Amygdala (tissue), 56 donors: ENCODE measurements at places on chromosomes 7 and 10.

- DNase-seq = no peak
These were observed 193.5 kb upstream of the GPR26 start for GRCh38 chr10:123472606-123473005.

DNA sequence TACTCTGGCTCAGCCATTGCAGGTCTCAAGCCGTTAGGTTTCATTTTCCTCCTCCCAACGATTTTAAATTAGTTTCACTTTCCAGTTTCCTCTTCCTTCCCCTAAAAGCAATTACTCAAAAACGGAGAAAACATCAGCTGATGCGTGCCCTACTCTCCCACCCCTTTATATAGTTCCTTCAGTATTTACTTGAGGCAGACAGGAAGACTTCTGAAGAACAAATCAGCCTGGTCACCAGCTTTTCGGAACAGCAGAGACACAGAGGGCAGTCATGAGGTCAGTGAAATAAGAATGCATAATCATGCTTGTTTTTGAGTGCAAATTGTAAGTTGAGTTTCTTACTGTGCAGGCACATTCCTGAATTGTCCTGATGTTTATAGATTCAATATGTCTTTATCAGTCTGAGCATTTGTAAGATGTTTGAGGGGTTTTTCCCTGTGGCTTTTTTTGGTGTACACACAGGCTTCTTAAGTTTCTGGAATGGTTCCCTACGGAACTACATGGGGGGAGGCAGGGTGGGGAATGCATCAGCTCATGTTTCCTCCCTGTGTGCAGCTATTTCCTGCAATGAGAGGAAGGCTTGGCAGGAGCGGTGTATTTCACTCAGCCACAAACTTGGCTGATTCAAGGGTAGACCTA is at the start of gene IFIT3:
IFIT3 (plus strand) TSS at position 195 of the 639 bp plus-strand sequence; CDS start at position 272, 77 bp downstream.
- peak; percentile 33 for DNase-seq

- no peak for DNase-seq
These were observed 240.9 kb downstream of the THSD7A start for GRCh38 chr7:11591055-11591633.

- DNase-seq = no peak
These were observed 65.7 kb downstream of the ABRAXAS2 start for GRCh38 chr10:124867304-124867703.

DNA sequence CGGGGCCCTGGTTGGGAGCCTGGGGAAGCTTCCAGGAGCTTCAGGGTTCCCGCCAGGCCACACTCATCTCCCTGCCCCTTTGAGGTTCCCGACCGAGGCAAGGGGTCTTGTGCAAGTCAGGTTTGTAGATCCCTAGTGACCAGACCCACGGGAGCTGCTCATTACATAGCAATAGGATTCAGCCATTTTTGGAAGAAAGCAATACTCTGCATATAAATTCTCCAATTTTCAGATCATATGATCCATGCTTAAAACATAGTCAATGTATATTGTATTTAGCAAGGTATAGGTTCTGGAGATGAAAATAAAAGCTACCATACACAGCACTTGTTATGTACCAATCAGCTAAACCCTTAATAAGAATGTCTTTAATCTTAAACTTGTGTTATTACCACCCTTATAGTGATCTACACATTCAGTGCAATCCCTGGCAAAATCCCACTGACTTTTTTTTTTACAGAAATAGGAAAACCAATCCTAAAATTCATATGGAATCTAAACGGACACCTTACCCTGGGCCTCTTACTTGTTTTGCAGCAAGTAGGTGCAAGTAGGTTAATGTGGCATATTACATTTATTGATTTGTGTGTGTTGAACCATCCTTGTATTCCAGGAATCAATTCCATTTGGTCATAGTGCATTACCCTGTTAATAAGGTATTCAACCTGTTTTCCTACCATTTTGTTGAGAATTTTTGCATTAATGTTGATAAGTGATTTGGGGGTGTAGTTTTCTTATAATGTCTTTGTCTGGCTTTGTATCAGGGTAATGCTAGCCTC is 13.8 kb upstream of the FKBP9 start:
- no peak for DNase-seq

DNA sequence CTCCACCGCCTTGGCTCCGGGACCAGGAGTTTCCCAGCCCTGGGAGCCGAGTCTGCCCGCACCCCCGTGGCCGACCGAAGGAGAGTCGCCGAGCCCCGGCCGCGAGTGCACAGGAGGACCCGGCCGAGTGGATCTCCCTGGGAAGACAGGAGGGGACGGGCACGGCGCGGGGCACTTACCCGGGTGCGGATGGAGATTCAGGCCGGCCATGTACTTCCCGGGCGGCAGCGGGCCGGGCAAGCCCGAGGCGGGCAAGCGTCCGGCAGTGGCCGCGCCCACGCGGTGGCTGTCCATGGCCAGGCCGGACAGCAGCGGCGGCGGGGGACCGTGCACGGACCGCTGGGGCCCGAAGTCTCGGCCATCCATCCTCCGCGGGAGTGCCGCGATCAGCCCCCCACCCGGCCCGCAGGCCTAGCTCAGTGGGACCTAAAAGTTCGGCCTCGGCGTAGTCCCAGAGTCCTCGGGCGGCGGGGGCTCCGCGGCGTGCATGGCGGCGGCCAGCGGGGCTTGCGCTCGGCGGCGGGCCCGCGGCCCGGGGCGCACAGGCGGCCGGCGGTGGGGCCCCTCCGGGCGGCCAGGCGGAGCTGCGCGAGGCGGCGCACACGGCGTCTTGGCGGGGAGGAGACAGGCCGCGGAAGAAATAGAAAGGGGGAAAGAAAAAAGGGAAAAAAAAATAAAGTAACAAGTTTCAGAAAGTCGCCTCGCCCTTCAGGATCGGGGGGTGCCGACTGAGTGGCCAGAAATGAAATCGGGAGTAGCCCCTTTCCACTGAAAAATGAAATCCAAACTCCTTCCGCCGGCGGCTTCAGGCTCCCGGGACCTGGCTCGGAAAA is 2.5 kb downstream of the TNRC18 start:
- no peak for DNase-seq

- no peak for DNase-seq
These were observed 68.2 kb downstream of the ATXN7L1 start for GRCh38 chr7:105808209-105808608.

- no peak for DNase-seq
These were observed 269.2 kb downstream of the ZWINT start for GRCh38 chr10:56091872-56092271.

DNA sequence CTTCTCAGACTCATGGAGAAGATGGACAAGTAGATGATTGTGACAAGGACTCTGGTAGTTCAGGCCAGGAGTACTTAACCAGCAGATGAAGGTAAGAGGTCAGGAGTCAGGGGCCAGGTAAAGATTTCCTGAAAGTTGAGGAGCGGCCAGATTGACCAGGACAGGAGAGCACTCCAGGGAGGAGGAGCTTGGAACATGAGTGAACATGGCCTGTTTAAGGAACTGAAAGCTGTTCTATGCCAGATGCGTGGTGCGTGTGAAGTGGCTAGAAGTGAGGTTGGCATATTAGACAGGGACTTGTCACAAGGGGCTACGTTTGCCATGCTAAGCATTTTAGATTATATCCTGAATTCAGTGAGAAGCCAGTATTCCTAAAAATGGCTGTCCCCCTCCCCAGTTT is 157.2 kb downstream of the WNT2 start:
- DNase-seq = no peak

GRCh38 chr7:9189703-9190102 is 756.3 kb downstream of the NXPH1 start:
- no peak for DNase-seq

DNA sequence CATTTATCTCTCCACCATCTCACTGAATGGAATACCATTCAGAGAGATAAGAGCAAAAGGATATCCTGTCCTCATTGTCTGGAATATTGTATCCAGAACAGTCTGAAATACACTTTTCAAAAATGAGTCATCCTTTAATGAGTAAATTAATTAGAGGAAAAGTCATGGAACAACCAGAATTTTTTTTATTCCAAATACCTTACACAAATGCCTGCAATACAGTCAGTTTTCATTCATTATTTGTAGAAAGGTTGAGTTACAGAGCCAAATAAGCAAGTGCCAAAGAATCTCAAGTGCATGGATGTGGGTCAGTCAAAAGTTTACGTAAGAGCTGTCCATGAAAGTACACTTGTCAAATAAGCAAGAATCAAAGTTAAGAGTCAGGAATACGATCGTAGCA is 482.6 kb downstream of the IPMK start:
- DNase-seq = no peak

GRCh38 chr7:134660961-134661376 is 14.3 kb downstream of the BPGM start:
- no peak for DNase-seq

GRCh38 chr10:33542752-33543505 is 208.5 kb upstream of the NRP1 start:
- no peak for DNase-seq

DNA sequence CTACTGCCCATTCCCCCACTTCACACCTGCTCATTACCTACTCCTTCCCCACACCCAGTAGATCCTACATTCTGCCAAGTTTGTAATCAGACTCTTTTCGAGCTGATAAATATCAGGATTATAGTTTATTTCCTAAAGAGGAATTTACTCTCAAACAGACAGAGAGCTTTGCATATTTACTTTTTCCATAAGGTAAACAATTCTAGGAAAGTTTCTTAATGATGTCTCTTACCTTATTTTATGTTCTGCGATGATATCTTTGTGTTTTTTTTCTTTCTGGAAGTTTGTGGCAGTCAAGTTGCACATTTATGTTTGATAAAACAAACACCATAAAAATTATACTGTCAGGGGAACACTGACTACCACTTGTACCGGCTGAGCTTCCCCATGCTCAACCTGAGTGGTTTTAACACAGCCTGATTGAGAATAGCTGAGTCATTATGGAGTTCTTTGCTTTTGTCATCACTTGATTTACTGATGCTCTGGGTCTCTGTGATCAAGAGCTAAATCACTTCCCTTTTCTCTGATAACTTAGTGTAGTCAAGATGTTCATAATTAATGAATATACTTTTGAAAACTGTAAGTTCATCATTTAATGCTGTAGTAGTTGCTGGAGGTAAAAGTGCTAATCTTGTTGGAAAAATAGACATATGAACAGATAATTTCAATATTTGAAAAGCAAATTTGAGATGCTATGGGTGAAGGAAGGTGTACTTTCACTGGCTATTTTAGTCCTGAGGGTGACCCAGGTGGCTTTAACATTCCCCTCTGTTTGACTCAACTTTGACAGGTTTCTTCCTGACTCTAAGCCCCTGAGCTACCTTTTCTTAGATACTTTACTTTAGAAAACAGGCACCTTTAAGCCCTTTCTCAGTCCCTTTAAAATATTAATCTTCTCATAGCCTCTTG is 1034.5 kb upstream of the LRRTM3 start:
- no peak for DNase-seq

GRCh38 chr7:107463139-107464078 is 6.4 kb upstream of the GPR22 start:
- DNase-seq = no peak

- no peak for DNase-seq
These were observed 63.0 kb downstream of the RALA start for GRCh38 chr7:39686261-39686924.

GRCh38 chr7:142345811-142346210 is 88.0 kb upstream of the PRSS58 start:
- DNase-seq = no peak

DNA sequence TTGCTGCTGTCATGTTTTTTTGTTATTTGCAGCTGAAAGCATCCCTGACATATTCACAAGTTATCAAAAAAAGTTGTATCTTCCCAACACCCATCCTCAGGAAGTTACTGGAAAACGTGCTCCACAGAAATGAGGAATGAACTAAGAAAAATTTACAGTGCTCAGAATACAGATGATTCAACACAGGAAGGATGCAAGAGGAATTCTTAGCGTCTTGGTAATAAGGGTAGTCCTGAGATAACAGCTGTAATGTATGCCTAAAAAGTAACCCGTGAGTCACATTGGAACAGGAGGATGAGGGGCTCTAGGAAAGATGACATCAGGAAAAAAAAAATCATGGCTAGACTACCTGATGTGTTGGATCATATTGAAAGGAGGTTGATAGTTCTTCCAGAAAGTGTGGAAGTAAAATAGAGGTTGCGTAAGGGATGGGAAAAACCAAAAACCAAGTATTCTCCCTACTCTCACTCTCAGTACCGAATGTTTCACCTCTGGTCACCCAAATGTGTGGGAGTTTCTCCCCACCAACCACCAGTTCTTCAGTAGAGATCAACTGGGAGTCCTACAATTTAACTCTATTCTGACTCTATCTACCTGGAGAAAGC is 3.9 kb downstream of the ADAM12 start:
- no peak for DNase-seq

DNA sequence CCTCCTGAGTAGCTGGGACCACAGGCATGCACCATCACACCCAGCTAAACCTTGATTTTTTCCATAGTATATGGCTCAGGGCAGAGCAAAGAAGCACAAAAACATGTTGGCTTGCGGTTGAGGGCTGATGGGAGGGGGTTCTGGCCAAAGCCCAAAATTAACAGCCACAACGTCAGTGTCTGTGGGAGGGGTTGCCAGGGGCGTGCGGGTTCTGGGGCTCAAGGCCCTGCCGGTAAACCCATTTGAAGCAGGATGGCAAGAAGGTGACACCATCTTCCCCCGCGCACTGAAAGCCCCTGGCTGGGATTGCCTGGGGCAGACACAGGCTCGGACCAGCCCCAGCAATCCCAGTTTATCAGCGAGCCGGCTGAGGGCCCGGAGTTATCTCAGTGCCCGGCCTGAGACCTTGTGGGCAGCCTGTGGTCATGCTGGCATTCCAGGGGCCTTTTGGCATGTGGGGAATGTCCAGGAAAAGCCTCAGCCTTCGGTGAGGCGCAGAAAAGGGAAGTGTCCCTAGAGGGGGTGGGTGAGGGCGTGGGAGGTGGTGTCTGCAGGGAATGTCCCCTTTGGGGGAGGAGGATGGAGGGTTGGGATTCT is 167.7 kb upstream of the TNRC18 start:
- no peak for DNase-seq

DNA sequence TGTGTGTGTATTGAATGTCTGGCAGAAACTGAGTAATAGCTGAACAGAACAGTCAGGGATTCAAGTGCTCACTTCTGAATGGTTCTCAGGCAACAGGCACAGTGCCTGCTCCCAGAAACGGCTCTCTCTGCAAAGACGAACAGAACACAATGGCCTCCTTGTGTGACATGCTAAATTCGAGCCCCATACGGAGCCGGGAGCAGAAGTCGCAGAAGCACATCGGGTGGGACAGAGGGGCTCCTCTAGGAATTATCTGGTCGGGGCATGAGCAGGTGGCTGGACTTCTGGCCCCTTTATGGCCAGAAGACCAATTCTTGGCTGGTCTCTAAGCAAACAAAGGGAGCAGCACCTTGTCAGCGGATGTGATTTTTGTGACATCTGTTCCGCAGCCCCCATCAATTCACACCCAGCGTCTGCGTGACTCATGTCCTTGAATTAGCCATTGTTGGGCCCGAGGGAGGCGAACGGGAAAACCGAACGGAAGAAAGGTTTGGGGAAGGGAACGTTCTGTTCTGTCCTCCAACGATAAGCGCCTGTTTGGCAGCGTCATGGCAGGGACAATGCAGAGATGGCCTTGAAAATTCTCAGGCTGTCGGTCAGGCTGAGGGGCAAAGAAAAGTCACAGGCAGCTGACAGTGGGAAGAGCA is 47.3 kb upstream of the NPTX2 start:
- DNase-seq = peak; percentile 87

GRCh38 chr7:16818732-16819131 is 13.9 kb upstream of the AGR2 start:
- DNase-seq = no peak

GRCh38 chr10:17227367-17228090 is 512 bp upstream of the VIM start:
- DNase-seq = no peak

GRCh38 chr10:103911021-103911459 is 6.9 kb downstream of the STN1 start:
- DNase-seq = no peak
